ENCODE measurements at places on chromosomes 16 and 17.
A peak's percentile ranks its signal among the peaks of the same experiment; 100 is the strongest.

GRCh38 chr16:7443142-7443541, 110.5 kb downstream of the RBFOX1 start:
- no peak for DNase-seq

- DNase-seq: no peak
Measured at GRCh38 chr16:27925612-27926011, 137.9 kb downstream of the GSG1L start.

DNA sequence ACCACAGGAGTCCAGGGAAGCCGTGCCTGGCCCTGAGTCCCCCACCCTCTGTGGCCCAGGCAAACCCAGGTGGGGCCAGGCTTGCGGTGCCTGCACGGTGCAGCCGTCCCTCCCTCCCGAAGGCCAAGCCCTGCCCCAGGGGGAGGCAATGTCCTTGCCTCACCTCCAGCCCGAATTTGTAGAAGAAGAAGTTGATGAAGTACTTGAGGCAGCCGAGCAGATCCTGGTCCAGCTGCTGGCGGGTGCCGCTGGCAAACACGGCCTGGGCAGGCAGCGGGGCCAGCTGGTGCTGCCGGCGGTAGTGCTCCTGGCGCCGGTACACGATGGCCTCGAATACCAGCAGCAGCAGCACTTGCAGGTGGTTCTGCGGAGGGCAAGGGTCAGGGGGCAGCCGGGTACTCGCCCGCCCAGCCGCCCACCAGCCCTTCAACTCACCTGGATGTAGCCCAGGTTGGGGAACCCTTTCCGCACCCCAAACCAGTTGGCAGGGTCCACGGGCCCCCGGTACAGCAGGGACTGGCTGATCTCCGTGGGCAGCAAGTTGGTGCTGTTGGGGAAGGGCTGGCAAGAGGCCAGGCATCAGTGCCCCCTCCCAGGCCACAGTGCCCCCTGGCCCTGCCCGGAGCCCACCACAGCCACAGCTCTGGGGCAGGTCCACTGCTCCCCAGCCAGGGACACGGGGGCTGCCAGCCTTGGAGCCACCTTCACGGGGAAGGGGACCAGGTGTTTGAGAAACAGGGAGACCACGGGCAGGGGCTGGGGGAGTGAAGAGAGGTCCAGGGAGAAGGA, 26.1 kb downstream of the CTU2 start:
- no peak for DNase-seq

DNA sequence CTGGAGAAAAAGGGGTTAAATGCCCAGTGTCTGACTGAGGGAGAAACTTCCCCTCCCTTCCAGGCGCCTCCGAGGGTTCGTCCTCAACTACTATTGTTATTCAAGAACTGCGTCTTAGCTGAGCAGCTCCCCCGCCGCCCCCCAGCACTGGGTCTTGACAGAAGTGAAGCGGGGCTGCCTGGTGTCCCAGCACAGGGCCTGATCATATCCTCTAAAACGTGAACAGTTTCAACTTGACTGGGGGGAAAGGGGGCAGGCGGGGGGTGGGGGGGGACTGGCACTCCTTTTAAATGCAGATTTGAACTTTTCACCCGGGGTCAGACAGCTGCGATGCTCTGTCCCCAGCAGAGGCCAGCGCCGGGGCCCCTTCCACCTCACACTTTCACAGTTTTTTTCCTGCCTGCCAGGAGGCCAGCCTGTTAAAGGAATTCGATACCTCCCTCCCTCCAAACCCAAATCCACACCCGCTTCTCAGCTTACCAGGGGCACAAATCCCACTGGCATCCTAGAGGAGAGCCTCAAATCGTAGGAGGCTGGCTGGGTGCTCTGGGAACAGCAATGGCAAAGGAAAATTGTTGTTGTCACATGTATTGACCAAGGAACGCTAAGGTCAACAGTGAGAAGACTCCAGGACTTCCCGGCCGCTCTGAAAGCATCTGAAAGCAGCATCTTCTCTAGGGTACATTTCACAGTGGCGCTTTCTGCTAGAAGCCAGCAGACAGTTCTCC, 14.5 kb downstream of the ZFHX3 start:
- DNase-seq: no peak

DNA sequence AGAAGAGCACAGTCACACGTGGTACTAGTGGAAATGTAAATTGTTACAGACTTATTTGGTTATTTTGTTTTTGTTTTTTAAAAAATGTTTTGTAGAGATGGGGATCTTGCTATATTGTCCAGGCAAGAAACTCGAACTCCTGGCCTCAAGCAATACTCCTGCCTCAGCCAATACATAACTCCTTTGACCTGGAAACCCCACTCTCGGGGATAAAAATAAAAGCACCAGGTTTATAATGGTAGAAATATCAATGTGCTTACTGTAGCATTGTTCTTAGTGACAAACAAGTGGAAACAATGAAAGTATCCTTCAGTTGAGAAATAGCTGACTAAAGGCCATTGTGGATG, 11.7 kb upstream of the ERN2 start:
- no peak for DNase-seq

DNA sequence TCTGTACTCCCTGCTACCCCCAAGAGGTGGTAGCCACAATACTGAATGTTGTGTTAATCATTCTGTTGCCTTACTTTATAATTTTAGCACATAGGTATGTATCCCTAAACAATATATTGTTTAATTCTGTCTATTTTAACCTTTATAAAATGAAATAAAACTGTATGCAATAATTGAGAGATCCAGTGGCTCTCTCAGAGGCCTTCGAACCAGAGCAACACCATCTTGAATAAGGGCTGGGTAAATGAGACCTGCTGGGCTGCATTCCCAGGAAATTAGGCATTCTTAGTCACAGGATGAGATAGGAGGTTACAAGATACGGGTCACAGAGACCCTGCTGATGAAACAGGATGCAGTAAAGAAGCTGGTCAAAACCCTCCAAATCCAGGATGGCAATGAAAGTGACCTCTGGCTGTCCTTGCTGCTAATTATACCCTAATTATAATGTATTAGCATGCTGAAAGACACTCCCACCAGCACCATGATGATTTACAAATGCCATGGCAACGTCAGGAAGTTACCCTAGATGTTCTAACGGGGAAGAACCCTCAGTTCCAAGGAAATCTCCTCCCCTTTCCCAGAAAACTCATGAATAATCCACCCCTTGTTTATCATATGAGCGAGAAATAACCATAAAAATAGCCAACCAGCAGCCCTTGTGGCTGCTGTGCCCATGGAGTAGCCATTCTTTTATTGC, 2.0 kb upstream of the CANT1 start:
- DNase-seq: no peak

GRCh38 chr16:569445-570254, at the start of gene PIGQ:
TSS of gene PIGQ (plus strand) at chr16:569968. CDS start at chr16:574075, 4,107 bp downstream.
- no peak for DNase-seq

DNA sequence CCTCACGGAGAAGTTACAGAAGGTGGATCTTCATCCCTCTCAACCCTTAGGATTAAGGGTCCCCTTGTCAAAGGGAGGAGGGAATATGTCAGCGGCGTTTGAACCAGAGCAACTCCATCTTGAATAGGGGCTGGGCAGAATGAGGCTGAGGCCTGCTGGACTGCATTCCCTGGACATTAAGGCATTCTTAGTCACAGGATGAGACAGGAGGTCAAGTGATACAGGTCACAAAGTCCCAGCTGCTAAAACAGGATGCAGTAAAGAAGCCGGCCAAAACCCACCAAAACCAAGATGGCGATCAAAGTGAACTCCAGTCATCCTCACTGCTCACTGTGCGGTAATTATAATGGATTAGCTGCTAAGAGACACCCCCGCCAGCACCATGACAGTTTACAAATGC, 36.7 kb downstream of the RBFOX3 start:
- no peak for DNase-seq

GRCh38 chr17:51572115-51572514, 311.8 kb downstream of the UTP18 start:
- DNase-seq: no peak

GRCh38 chr16:74219706-74220105, 76.9 kb upstream of the PSMD7 start:
- DNase-seq: no peak

DNA sequence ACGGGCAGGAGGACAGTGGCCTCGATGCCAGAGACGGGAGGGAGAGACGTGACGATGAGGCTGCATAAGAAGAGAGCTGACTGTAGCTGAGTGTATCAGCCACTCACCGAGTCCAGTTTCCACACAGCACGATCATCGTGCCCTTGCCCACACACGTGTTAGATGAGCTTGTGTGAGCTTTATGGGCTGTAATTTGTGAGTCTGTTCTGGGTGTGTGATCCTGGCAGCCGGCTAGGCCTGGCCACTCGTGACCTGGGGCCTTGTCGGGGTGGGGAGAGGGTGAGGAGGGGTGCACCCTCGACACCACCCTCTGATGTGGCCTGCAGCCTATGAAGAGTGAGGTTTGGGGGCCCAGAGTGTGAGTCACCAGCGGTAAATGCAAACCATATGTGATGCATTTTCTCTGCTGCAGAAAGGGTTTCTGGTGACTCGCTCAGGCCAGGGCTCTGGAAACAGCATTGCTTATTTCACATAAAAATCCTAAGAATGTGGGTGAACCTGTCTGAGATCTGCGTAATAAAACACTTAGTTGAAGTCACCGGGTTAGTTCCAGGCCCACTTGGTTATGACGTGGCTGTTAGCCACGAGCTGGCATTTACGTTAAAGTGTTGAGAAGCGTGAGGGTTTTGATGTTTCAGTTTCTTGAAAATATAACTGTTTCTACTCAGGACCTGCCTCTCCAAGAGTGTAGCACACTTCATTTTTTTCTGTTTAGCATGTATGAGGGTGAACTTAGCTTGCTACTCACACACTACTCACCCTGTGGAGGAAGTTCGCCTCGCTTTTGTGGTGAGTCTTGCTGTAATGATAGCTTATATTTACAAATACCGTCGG, 4.2 kb downstream of the METRNL start:
- no peak for DNase-seq

- peak; percentile 15 for DNase-seq
Measured at GRCh38 chr17:7220593-7221277, 997 bp downstream of the ACADVL start.

GRCh38 chr17:31597646-31598398, 206.3 kb downstream of the RAB11FIP4 start:
- DNase-seq: no peak

DNA sequence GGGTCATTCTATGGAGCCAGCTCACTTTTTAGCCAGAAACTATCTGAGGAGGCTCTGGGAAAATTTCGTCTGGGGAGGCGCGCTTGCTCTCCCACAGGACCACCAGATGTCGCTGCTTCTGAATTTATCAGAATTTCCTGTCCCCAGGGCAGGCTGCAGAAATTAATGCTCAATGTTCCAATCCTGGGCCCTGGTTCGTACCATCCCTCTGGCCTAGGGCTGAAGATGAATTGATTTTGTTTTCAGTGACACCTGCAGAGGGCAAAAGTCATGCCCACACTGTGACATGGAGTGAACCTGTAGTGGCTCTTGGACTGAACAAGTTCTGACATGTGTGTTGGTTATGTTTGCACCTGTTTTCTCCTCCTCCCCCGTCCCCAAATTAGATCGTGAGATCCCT, 482.6 kb downstream of the NPIPA7 start:
- peak; percentile 20 for DNase-seq

- DNase-seq: no peak
Measured at GRCh38 chr17:27349540-27350021, 55.7 kb downstream of the WSB1 start.
